ENCODE measurements at places on chromosomes 6 and 20.

DNA sequence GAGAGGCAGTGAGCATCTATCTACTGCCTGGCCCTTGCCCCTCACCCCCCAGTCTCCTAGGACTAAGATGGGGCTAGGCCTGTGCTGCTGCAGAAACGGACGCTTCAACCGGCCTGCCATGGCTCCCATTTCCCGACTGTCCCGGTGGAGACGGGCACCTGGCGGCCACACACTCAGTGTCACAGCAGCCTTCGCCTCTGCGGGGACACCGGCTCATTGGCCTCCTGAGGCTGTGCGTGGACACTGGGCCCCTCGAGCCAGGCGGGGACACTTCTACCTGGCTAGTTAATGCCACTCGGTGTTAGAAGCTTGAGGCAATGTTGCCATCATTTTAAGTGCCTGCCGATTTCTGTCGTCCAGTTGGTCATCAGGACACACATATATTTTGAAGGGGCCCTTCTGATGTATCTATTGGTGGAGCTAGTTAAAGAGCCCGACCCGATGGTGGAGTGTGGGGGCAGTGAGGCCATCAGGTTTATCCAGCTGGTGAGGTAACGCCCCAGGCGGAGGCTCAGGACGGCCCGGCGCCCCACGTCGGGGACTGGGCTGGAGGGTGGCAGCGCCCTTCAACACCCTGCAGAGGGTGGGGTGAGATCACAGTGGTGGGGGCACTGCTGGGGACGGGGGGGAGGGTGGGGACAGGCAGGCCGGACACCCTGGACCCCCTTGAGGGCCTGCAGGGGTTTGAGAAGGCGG is 58.9 kb upstream of the GATA5 start:
- DNase-seq, result no peak

DNA sequence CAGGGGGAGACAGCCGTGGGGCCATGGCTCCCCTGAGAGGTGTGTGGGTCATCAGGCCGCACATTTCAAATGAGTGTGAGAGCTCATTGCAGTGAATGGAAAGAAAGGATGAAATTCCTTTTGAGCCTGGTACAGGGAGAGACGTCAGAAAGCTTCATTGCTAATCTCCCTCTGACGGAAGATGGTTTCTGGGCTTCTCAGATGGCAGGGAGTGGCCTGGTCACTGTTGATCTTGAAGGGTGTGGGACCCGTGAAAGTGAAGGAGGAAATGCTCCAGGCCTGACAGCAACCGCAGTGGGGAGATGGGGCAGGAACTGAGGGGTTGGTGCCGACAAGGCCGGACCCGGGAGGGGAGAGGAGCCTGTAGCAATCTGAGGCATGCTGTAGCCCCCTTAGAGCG is 127.4 kb downstream of the MYLK4 start:
- DNase-seq, result no peak

- no peak for DNase-seq
These were observed 813.7 kb downstream of the KIF16B start for GRCh38 chr20:15759594-15759993.

DNA sequence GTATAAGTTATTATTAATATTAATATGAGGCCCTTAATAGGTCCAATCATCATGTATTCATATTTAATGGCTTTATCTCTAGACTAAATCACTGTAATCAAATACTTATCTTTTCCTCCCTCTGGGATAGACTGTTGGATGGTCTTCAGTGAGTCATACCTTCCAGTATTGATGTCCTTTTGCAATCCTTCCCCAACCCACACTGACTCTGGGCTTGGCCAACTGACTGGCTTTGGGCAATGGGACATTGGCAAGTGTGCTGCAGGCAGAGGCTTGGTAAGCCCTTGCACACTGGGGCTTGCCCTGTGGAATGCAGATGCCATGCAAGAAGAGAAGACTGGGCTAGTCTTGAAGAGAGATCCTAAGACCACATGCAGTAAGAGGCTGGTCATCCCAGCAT is 136.6 kb downstream of the CCDC170 start:
- no peak for DNase-seq

DNA sequence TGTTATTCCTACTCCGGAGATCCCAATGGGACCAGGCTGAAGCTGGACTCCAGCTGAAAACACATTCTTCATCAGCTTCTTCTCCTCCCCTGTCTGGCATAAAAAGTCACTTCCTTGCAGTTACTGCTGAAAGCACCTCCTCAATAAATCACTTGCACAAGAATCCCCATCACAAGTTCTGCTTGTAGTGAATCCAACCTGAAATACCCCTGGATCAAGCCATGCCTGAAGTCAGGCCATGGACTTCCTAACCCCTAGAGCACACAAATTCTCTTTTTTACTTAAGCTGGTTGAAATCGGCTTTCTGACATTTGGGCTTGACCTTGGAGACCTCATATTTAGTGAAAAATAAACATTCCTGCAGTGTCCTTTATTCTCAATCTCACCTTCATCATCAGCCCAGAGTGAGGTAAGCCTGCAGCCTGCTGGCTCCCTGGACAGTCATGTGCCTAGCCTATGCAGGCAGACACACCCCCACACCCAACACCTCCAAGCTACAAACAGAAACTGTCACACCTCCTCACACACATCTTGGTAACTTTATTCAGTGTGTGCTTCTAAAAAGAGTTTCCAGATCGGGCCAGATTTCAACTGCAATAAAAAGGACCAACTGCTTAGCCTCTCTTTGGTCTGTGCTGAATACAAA is 51.5 kb upstream of the PTPRT start:
- DNase-seq, result no peak

DNA sequence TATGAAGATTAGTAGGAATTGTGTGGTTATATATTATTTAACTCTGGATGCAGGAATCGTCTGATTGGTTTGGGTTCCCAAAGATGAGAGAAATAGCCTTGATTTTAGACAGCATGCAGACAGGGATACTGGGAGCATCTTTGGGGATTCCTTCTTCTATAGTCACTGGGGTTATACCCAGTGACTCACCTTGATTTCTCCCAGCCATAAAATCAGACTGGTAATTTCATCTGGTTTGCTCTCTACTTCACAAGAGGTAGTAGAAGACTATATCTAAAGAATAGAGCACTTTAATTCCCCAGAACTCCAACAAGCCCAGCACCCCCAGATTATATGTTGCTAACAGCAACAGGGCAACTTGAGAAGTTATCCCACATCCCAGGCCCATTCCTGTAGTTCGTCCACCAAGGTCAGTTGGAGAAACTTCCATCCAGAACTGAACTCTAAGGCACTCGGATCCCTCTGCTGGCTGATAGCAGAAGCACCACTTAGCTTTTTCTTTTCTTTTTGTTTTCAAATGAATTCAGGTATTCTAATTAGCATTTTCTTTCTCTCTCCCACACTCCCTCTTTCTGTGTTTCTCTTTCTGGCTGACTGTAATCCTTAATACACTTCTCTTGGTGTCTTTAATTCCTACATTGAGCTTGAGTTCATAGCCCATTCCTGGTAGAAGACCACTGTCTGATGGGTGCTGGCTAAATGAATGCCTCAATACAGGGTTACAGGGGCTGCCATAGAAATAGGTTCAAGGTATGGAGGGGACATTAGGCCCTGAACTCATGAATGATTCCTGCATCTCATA is 20.4 kb upstream of the EFHC1 start:
- peak; percentile 38 for DNase-seq

- no peak for DNase-seq
These were observed 119.8 kb downstream of the SGK1 start for GRCh38 chr6:134198093-134198492.
